ENCODE measurements at places on chromosomes 5 and 9.

DNA sequence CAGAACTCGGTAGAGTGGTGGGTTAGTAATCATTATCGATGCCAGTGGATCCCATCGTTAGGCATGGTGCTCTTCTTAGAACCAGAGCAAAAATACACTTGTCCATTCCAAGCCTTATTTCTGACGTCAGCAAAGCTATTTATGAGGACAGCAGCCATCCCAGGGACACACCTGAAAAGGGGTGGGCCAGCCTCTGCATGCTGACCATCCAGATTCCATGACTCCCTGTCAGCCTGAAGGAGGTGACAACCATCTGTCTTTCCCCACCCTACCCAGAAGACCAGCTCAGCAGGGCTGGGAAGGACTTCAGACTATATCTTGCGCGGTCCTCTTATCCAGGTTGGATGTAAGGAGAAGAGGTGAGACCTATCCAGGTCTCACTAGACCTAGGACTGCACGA is 5.7 kb upstream of the NIPAL4 start:
- DNase-seq = no peak
- H3K27me3 ChIP-seq = peaks cover 6% of the 10 kb centered on the region
- H3K4me1 ChIP-seq = peaks cover 8% of the 10 kb centered on the region
- H3K36me3 ChIP-seq = no peaks in the 10 kb centered on the region
- H3K4me3 ChIP-seq = no peak overlapping the region

GRCh38 chr9:129733632-129733953 is 19.2 kb downstream of the PTGES start:
- H3K27me3 ChIP-seq = peaks cover 7% of the 10 kb centered on the region
- H3K27ac ChIP-seq = no peak overlapping the region
- H3K4me3 ChIP-seq = no peak overlapping the region
- no peak for DNase-seq
- H3K4me1 ChIP-seq = peaks cover 11% of the 10 kb centered on the region
- no peaks in the 10 kb centered on the region for H3K36me3 ChIP-seq

GRCh38 chr5:77709993-77710685 is 66.0 kb downstream of the TBCA start:
- DNase-seq = no peak
- no peak overlapping the region for H3K4me3 ChIP-seq
- H3K36me3 ChIP-seq = peaks cover 16% of the 10 kb centered on the region
- H3K27me3 ChIP-seq = no peaks in the 10 kb centered on the region

GRCh38 chr9:14272927-14273528 is 40.9 kb downstream of the NFIB start:
- no peaks in the 10 kb centered on the region for H3K36me3 ChIP-seq
- no peak overlapping the region for H3K4me3 ChIP-seq
- peaks cover 7% of the 10 kb centered on the region for H3K27me3 ChIP-seq
- no peak overlapping the region for H3K27ac ChIP-seq

DNA sequence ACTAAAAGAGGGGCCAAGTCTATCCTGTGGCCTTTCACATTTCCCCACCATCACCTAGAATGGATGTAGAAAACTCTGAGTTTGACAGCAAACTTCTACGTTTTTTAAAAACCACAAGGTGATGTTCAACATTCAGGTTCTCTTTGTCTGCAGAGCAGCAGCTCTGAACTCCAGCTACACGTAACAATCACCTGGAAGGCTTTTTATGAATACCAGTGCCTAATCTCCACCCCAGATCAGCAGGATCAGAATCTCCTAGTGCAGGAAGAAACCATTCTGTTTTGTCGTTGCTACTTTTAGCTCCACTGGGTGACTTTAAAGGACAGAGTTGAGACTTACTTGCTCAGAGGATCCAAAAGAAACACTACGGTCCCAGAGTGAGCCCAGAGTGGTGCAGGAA is 44.3 kb downstream of the EPB41L4A start:
- no peak overlapping the region for H3K27ac ChIP-seq
- H3K27me3 ChIP-seq = peaks cover 3% of the 10 kb centered on the region
- no peaks in the 10 kb centered on the region for H3K36me3 ChIP-seq
- DNase-seq = no peak
- no peaks in the 10 kb centered on the region for H3K4me1 ChIP-seq

GRCh38 chr5:142057697-142058056 is 44.9 kb upstream of the GNPDA1 start:
- no peak overlapping the region for H3K4me3 ChIP-seq
- no peak for DNase-seq
- peaks cover 12% of the 10 kb centered on the region for H3K4me1 ChIP-seq
- no peaks in the 10 kb centered on the region for H3K36me3 ChIP-seq
- H3K27me3 ChIP-seq = no peaks in the 10 kb centered on the region

- H3K4me3 ChIP-seq = no peak overlapping the region
- H3K36me3 ChIP-seq = no peaks in the 10 kb centered on the region
- peaks cover 22% of the 10 kb centered on the region for H3K27me3 ChIP-seq
- H3K4me1 ChIP-seq = no peaks in the 10 kb centered on the region
- H3K27ac ChIP-seq = no peak overlapping the region
Observed at GRCh38 chr5:570886-571285, 41.3 kb upstream of the CEP72 start.

DNA sequence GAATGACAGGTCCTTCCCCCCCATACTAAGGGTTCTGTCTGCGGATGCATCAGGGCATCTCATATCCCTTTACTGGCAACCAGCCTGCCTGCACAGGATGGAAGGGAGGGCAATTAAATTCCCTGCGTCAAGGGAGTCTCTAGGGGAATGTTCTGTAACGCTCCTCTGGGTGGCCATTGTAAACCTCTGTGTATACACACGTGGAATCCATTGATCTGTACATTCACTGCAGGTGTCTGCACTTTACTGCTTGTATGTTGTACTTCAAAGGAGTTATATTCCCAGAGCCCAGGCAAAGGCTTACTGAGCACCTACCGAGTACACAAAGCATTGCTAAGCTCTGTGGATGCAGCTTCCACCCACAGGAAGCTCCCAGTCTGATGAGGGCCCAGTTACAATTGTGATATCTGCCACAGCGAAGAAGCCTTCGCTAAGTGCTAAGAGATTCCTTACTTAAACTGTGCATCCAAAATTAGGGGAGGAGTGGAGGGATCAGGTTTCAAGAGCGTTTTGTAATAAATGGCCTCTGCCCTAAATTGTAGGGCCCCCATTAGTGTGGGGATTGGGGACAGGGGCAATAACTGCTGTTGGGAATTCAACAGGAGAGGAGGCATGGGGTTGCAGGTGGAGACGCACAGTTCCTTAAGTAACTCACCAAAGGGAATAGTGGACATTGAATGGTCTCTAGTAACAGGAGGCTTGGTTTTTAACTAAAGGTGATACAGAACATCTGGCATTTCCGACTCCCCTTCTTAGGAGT is 1.5 kb upstream of the RETREG1 start:
- no peak for DNase-seq
- no peak overlapping the region for H3K27ac ChIP-seq
- H3K4me1 ChIP-seq = peaks cover 20% of the 10 kb centered on the region
- H3K27me3 ChIP-seq = peaks cover 10% of the 10 kb centered on the region
- H3K4me3 ChIP-seq = no peak overlapping the region
